ENCODE measurements at places on chromosomes 12 and 14. TPM values are rescaled to one million over a fixed set of nuclear protein-coding genes. Genes with fewer than 3 reads are reported as not detected.

- DNase-seq = no peak
These were observed 9.0 kb upstream of the CDH24 start for GRCh38 chr14:23066368-23066767.

DNA sequence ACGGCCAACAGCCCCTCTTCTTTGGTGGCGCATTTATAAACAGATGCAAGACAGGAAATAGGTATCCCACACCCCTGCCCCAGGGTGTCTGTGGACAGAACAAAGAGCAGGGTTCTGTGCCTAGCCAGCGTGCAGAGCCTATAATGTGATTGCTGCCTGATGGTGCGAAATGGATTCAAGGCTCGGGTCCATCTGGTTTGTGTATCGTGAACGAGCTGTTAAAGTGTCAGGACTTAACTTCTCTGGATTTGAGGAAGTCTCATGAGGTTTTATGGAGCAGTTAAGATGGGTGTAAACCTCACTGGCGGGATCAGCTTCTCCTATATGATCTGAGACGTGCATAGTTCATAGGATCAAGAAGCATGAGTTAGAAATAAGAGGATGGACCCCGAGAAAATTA is 388.7 kb upstream of the TBX3 start:
- DNase-seq = no peak

- DNase-seq = no peak
These were observed 39.9 kb downstream of the ATL1 start for GRCh38 chr14:50599700-50600444.

DNA sequence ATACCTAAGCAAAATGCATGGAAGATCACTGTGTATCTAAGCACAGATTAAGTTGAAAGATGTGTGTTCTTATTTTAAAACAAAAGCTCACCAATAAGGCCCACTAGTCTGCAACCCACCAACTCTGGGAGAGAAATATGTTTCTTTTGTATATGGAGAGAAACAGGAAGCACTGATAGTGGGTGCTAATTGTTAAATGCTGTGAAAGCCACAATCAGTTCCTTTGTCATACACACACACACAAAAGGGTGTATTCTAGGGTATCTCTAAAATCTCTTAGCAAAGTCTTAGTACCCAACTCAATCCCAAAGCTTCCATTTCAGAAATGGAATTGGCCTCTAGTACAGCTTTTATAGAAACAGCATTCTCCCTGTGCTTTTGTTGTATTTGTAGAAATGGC is 272.7 kb upstream of the FLRT2 start:
- no peak for DNase-seq

Gene FAM186B
- 0.74 TPM for total RNA-seq
